NCI-H2029 (cell line): ENCODE measurements at places on chromosomes 3 and 15.
A peak's percentile ranks its signal among the peaks of the same experiment; 100 is the strongest.

DNA sequence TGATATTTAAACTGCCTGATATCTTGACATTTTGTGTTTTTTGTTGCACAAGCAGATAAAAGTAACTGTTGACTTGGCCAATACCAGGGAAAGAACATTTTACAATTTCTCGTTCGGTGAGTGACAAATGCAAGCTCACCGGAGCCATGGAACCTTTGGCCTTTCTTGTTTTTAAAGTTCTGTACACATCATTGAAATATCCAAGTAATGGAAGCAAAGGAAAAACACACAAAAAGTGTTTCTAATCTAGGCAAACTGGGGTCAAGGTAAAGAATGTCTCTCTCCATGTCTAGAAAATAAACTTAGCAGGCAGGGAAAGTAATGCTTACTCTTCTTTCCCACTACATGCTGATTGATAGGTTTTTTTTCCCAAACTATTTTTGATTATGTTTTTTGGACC lies 27.8 kb downstream of the SPTSSB start:
- DNase-seq: no peak

DNA sequence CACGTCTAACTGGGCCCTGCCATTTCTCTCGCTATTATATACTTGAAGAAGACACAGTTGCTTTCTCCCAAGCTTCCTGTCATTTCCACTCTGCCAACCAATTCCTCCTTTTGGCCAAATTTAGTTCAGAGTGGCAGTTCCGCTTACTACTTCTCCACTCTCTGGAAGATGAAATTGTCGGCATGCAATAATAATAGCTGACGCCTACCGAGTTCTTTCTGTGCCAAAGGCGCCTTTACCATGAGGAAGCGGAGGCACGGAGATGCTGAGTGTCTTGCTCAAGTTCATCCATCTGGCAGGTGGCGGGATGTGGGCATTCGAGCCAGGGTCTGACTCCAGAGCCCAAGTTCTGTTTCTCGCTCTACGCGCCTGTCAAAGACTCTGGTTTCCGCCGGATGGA lies 14.6 kb upstream of the NRROS start:
- DNase-seq: no peak

DNA sequence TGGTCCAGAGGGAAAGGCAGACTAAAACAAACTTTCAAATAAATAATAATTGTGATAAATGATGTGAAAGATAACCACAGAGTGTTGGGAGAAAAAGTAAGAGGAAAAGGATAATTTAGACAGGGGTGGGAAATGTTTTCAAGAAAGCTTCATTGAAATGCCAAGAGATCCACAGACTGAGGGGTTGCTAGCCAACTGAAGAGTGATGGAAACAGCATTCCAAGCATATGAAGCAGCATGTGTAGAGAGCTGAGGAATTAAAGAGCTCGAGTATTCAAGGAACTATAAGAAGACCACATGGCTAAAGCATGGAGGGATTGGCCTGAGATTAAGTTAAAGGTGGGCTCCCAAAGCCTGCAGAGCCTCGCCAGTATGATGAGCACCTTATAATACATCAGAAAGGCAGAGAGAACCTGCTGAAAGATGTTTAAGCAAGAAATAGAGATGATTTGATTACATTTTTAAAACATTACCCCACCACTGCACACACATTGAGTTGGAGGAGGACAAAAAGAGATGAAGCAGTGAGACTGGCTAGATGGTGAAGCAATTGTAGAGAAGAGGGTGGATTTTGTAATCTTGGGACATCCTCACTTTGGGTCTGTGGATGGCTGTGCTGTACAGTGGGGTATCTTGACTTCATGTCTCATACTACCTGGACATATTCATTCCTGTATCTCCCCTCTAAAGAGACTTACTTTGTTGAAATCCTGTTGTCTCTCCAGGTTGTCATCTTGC lies 100.8 kb downstream of the STAC start:
- no peak for DNase-seq

- DNase-seq: no peak
Measured at GRCh38 chr3:39103791-39104552, 3.5 kb downstream of the GORASP1 start.

GRCh38 chr3:123169492-123169929 lies 32.2 kb upstream of the SEC22A start:
- DNase-seq: no peak

DNA sequence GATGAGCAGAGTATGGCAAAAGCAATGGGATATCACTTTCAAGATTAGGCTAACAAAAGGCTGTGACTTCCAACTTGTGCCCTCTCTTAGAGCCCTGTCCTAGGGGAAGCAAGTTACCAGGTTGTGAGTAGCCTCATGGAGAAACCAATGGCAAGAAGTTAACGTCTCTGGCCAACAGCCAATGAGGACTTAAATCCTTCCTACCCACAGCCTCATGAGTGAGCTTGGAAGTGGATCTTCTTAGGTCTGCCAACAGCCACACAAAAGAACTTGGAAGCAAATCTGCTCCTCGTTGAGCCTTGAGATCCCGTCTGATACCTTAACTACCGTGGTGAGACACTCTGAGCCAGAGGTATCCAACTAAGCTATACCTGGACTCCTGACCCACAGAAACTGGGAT lies 5.7 kb downstream of the NME9 start:
- DNase-seq: no peak

GRCh38 chr15:83846847-83847246 lies 192.9 kb downstream of the ADAMTSL3 start:
- no peak for DNase-seq

GRCh38 chr15:59550956-59551355 lies 60.6 kb upstream of the GCNT3 start:
- no peak for DNase-seq

DNA sequence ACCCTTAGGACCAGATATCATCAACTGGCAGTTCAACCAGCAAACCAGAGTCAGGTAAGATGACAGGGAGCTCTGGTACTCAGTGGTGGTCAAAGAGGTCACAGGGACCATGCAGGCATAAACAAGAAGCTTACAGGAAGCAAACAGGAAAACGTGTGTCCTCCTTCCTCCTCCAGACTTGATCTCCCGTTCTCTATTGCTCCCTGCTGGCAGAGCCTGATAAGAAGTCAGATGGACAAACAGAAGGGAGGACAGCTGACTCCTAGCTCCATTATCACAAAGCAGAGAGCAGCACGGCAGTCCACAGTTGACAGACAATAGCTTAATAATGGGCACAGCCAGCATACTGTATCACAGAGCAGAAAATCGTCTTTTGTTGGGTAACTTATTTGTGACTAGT lies 156.5 kb upstream of the SLC2A2 start:
- no peak for DNase-seq

- no peak for DNase-seq
Measured at GRCh38 chr15:68623301-68623892, 44.6 kb downstream of the CORO2B start.

- peak; percentile 89 for DNase-seq
Measured at GRCh38 chr3:65953301-65953812, 85.4 kb downstream of the MAGI1 start.

DNA sequence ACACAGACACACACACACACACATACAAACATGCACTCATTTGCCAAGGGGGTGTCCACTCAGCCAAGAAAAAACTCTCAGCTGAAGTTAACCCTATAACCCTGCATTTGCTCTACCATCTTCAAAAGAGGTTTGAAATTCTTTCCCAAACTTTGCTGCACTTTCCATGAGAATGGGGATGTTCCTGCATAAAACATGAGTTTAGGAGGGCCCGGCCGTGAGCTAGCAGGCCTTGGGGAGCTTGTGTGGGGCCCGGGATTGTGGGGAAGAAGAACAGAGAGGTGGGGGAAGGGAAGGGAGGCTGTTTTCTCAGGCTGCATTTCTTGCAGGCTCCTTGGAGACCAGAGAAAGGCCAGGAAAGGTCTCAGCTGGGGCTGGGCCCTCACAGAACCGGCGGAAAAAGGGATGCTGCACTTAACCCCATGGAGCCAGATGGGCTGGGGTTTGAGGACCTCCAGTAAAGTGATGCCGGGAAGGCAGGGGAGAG lies 40.8 kb downstream of the SEMA5B start:
- no peak for DNase-seq

DNA sequence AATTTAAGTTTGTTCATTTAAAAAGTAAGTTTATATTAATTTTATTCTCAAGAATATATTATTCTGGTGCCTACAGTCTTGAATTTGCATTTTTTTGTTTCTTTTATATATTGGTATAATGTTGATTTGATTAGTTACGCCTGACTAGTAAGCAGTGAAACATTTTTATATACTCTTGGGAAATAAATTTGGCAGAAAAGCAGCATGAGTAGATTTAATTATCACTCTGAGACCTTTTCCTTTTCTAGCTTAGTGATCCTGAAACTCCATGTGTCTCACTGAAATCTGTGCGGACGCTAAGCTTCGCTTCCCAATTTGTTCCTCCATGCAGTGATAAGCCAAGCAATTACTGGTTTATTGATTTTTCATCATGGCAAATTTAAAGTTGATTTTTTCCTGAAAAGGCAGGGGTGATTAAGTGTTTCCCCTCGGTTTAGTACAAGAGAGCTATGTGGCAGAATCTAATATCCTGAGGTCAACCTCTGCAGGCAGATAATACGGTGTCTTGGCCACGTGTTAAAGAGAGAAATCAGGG lies 87.2 kb upstream of the MLF1 start:
- DNase-seq: no peak

- DNase-seq: no peak
Measured at GRCh38 chr15:70087708-70088352, 9.9 kb downstream of the TLE3 start.

DNA sequence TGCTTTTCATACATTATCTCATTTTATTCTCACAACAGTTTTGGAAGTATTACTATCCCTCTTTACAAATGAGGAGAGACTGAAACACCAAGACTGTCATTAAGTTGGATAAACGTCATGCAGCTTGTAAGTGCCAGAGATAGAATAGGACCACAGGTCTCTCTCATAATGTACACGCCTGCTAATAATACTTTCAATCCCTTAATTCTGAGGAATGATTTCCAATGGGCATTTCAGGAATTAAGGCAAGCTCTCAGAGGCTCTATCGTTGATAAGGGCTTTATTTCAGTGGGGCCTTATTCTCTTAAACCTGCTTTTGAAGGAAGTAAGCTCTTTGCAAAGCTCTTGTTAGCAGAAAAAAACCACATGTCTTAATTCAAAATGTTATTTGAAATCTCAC lies 229.1 kb downstream of the NFKBIZ start:
- no peak for DNase-seq

DNA sequence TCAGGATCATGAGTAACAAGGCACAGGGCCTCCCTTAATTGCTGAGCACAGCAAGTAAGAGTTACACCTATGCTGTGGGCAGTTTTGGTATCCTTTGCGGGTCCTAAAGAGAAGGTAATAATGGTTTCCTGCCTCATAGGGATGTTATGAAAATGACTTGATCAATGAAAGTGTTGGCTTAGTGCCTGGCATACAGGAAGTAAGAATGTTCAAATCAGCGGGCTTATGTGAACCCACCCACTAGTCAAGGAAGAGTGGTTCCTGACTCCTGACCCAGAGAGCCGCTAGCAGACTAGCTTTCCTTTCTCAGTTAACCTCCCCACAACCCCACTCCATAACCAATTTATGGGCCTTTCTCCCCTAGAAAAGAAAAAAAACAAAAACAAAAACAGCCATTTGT lies 5.2 kb upstream of the ADAMTS9 start:
- DNase-seq: no peak

- DNase-seq: no peak
Measured at GRCh38 chr15:100802421-100803170, 77.0 kb upstream of the ALDH1A3 start.

DNA sequence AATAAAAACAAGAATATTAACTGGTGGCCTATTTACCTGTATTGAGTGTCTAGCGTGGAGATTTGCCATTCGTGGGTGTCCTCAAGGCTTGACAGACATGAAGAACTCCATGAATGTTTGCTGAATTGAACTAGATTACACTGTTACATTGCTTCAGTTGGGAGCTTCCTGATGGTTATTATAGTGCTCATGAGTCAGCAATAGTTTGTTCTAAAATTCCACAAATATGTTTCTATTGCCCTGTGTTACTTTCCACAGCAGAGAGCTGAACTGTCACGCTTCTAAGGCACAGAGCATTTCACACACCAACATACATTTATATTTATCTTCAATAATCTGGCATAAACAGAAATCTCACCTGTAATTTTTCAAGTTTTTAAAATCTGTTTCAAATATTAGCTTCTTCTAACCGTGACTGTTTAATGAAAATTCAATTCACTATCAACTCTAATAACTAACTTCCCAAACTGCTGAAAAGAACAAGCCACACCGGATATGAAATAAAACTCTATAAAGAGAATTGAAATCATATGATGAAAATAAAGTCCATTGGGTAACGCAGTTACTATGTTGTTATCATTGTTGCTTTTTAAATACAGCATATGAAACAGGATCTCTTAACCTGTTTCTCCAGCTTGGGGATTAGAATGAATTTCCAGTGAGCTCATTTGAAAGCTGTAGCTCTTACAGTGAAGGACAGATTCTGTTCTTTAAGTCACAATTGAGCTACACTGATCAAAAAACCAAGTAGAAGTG lies 61.2 kb upstream of the MCF2L2 start:
- no peak for DNase-seq

DNA sequence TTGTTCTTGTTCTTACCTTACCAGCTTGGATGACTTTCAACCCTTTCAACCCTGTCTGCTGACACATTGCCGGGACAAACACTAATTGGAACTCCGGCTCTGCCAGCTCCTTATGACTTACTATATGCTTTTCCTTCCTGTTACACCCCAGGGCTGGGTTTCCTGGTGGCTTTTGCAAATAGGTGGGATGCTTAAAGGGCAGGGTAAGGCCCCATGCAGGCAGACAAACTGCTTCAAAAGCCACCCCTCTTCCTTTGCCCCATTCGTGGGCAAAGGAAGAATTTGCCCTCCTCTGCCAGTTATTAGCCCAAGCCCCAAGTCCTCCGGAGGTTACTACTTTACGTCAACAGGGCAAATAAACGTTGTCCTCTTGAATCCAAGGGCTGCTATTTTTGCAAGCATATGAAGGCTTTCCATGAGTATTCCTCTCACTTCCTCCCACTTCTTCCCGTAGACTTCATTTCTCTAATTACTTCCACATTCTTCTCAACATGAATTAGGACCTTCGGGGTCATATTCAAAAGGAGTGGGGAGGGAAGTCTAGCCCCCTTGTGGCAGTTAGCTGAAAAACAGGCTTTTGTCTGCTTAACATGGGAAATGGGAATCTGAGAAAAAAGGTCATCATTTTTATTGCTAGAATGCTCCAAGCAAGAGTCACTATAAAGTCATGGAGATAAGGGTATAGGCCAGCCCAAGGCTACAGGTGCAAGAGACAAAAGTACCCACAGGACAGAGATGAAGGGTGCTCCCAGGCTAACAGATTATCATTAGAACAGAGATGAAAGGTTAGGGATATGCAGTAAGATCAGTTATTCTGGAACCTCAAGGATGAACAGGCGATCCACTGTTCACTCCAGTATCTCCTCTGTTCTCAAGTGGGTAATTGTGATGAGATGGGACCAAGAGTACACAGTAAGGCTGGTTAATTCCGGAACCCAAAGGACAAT lies 56.3 kb upstream of the FSTL1 start:
- DNase-seq: no peak

DNA sequence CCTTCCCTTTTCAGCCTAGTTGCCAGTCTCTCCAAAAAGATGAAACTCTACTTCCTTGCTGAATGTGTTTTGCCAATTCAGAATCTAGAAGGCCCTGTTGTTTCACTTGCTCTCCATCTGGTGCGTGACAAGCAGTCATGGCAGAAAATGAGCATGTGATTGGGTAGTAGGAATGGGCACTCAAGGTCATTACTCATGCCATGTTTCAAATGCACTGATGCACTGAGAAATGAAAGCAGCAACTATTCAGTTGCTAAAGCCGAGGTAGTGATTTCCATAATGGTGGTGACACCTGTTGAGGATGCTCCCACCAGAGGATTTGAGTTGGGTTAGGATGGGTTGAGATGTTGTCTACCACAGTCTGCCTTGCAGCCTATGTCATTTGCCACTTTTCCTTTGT lies 12.7 kb downstream of the ZBTB38 start:
- DNase-seq: no peak

GRCh38 chr15:31263751-31264558 lies 62.7 kb upstream of the KLF13 start:
- DNase-seq: peak; percentile 66
